ENCODE measurements at places on chromosomes 2 and 18. TPM values are rescaled to one million over a fixed set of nuclear protein-coding genes. Genes with fewer than 3 reads are reported as not detected.

- H3K27ac ChIP-seq = peak overlapping the region; percentile 93
- peaks cover 6% of the 10 kb centered on the region for H3K27me3 ChIP-seq
- peaks cover 27% of the 10 kb centered on the region for H3K4me1 ChIP-seq
- H3K4me3 ChIP-seq = peak overlapping the region; percentile 61
Measured at GRCh38 chr18:63271881-63272299, 47.7 kb downstream of the BCL2 start.

Gene GALNT3
- total RNA-seq = 1.3 TPM

DNA sequence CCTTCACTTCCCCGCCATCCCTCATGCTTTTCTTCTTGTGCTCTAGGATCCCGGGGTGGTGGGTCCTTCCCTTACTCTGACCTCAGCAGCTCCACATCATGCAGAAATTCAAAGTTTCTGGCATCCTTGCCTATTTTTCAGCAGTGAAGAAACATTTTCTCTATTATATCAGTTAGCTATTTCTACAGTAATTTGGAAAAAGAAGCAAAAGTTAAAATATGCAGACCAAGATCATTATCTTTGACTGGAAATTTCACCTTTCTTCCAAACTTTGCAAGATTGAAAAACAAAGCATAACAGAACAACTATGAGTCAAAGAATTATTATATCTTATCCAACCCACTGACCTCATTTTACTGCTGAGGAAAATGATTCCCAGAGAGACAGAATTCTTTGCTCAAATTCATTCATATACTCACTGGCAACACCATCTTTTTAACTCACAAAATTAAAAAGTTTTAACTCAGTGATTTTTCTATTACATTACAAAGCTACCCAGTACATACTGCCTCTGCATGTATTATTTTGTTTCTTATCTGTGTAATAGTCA lies 40.5 kb downstream of the ANTXR1 start:
- H3K4me3 ChIP-seq = no peak overlapping the region
- DNase-seq = no peak
- no peaks in the 10 kb centered on the region for H3K4me1 ChIP-seq
- peaks cover 3% of the 10 kb centered on the region for H3K36me3 ChIP-seq
- no peaks in the 10 kb centered on the region for H3K27me3 ChIP-seq

Gene MREG
- 48.4 TPM for total RNA-seq

DNA sequence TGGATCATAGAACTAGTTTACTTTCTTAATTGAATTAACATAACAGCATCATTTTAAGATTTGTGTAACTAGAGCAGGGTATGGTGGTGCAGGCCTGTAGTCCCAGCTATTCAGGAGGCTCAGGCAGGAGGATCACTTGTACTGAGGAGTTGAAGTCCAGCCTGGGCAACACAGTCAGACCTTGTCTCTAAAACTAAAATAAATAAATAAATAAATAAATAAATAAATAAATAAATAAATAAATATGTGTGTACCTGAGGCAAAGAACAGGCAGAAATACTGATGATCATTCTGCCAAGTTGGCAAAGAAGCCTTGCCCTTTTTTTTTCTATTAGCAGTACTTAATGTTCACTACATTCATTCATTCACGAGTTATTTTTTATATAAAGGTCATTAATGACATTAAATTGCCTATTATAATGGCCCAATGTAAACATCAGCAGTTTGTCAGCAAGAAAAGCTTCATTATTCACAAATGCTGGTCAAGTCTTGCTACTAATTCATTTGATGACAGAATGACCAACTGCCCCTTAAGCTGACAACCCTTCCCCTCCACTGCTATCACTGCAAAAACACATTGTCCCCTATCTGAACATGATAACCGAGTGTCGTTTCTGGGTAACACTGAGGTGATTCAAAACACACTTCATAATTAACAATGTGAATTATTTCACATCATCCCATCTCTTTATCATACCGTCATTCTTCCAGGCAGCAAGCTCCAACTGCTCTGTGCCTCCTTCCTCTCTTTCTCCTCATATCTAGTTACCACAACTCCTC lies 39.0 kb downstream of the ARL5A start:
- no peaks in the 10 kb centered on the region for H3K27me3 ChIP-seq
- H3K4me1 ChIP-seq = no peaks in the 10 kb centered on the region
- H3K36me3 ChIP-seq = no peaks in the 10 kb centered on the region
- DNase-seq = no peak

Data from glutamatergic neuron (in vitro differentiated cells).